ENCODE measurements at places on chromosomes 2 and 18.

GRCh38 chr2:11366326-11366741 lies 21.9 kb upstream of the ROCK2 start:
- DNase-seq, result no peak

GRCh38 chr18:12934454-12935071 lies 13.2 kb upstream of the SEH1L start:
- peak; percentile 34 for DNase-seq

GRCh38 chr18:34956663-34957062 lies 84.5 kb upstream of the MAPRE2 start:
- no peak for DNase-seq

GRCh38 chr18:49786019-49786720 lies 27.2 kb downstream of the ACAA2 start:
- DNase-seq, result no peak

DNA sequence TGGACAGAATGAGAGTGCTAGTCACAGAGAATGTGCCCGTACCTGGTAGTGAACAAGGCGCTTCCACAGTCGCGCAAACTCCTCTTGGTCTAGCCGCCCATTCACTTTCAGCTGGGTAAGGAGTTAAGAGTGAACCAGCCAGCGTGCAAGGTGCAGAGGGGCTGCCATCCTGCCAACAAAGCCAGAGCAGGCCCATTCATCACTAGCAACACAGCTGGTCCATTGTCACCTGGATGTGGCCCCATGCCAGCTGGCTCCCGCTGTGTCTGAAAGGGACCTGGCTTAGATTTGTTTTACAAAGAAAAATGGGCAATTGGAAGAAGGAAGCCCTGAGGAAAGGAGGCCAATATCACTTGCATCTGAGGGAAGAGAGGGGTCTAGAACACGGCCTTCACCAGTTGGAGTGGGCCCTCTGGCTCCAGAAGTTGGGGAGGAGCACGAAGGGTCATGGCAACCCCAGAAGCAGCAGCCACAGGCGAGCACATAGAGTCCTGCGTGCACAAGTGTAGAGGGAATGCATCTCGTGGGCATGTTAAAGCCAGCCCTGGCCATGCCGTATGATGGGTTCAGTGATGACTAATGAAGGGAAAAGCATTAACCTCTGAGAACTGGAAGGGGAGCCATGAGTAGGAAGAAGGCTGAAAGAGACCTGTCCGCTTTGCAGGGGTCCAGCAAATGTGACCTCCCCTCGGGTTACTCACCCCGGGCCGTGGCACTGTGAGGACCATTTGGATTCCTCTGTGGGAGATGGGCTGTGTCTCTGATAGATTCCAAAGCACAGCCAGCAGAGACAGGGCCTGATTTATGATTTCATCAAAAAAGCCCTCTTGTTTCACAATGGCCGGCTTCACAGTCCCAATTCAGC lies 70.6 kb downstream of the CAPN13 start:
- DNase-seq, result no peak

DNA sequence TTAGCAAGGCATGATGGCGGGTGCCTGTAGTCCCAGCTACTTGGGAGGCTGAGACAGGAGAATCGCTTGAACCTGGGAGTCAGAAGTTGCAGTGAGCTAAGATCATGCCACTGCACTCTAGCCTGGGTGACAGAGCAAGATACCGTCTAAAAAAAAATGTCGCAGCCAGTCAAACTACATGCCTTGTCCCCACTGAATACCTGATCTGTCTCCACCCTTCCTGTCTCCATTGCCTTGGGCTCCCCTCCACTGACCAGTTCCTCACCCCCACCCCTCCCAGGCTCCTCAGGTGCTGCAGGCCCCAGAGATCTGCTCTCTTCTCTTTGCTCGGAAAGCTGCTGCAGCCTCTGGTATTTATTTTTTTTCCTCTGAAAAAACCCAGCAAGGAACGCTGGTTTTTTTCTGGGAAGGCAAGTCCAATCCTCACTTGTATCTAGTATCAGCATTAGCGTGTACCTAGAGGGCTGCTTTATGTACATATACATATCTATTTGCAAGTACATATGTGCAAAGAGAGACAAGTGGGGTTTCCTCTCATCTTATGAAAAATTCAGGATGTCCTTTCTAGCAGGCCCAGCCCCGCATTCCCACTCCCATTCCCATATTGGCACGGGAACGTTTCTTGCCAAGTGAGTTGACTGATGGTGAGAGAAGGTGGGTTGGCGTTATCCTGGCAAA lies 4.4 kb downstream of the PSD4 start:
- no peak for DNase-seq

GRCh38 chr2:25816249-25816648 lies 62.0 kb downstream of the ASXL2 start:
- DNase-seq, result no peak

DNA sequence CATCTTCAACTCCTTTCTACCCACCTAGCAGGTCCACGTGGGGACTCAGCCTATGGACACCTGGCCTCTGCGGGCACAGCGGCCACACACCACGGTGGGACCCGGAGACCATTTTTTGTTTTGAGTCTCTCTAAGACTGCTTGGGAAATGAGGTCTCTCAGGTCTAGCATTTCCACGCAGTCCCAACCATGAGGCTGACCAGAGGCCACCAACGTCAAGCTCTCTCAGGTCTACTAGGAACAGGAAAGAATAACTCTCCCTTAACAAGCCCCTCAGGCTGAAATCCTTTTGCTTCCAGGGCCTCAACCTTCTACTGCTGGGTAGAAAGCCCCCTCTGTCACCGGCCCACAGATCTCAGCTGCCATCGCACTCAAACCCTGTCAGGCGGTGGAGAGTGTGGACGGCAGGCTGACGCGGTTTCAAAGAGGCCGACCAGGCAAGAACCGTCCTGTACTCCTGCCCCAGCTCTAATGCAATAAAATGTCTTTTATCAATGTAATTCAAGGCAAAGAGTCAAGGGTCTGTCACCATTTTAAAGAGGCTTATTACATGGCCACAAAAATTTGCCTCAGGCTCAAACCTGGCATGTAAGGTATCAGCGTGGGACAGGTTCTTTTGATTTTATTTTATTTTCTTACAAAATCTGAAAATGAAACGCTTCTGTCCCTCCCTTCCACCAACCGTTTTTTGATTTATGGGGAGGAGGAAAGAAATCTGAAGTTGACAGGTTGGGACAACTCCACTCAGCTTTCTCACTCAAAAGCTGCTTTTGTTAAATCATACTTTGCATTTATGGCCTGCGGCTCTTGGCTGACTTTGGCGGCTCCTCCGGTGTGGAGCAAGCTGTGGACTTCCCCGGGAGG lies 74.0 kb downstream of the BCL11A start:
- no peak for DNase-seq

GRCh38 chr18:47077111-47077510 lies 41.7 kb upstream of the ELOA2 start:
- DNase-seq, result no peak

DNA sequence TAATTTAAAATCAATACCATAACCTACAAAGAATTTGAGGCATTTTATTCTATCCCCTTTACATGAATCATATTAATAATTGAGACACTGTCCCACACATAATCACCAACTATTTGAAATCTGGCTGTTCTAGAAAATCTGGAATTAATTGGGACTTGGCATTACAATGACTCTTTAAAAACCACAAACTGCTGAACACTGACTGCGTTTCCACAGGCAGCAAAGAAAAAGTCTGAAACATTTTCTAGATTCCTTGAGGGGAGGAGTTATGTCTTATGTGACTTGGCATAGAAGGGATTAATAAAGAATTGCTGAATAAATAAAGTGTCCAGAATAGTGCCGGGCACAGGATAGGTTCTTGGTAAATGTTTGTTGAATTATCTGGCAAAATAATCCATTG lies 61.4 kb downstream of the GPR39 start:
- DNase-seq, result no peak

- no peak for DNase-seq
These were observed 92.0 kb downstream of the USP40 start for GRCh38 chr2:233474308-233475160.

DNA sequence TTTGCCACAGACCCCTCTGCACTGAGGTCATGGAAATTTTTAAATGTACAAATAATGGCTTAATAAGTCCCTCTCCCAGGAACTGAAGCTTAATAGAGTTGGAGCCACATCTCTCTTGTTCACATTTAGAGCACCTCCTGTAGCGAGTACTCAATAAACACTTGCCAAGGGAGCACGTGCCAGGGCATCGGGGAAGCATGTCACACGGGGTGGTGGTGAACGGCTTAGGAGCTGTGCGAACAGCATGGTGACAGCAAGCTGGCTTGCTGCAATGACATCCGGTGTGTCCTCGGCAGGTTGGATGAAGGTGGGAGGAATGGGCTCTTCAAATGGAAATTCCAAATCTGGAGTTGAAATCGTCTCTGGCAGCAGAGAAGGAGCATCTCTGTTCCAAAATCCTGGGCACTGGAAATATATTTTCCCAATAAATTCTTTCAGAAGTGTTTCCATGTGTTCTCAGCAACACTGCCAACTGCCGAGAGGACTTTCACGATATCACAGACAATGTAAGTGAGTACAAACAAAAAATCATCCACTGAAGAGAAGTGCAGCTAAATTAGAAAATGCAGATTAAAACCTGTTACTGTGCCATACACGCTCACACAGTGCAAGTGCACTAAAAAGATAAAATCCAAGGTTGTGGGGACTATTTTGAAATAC lies 74.1 kb downstream of the GALR1 start:
- no peak for DNase-seq

- no peak for DNase-seq
These were observed 30.7 kb upstream of the FRZB start for GRCh38 chr2:182897137-182897536.

DNA sequence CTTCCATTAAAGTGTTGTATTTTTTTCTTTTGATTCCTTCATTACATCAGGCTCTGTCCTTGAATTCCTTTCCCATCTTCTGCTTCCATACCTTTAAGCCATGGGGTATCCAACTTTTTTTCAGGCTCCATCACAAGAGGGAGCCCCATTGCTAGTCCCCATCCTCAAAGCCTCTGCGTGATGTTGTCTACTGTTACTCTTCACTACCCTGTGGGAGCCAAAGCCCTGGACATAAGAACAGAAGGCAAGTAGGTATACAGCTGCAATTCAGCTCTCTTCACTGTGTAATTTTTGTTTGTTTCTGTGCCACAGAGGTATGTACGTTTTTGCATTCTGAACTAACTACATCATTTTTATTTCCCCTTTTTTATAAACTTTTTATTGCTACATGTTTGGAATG lies 36.6 kb upstream of the CCNYL1 start:
- no peak for DNase-seq

DNA sequence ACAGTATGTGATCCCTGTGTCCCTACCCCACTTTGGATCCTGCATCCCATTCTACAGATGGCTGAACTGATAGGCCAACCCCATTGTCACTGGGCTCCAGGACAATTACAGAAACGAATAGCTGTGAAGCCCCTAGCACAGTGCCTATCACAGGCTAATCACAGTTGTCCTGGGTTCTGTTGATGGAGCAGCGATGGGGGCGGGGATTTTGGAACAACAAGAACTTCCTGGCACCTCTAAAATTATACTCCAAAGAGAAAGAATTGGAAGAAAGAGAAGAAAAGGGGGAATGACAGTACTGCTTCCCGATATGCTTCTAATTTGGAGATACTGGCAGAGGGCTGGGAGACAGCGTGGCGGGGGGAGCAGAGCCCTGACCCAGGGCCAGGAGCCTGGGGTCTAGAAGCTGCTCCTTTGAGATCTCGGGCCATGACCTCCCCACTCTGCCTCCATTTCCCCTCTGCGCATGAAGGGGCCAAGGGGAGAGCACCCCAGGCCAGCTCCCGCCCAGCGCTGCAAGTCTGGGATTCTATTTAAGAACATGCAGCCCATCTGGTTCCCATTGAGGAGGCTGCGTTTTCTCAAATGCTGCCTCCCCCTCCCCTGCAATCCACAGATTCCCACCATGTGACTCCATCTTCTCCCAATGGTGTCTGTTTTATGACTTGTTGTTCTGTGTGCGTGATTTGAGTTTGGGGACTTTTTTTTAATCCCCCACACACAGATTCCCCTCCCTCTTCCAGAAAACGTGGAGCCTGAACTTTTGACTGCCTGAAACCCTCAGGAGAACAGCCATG lies 202.7 kb downstream of the CYP26B1 start:
- no peak for DNase-seq

DNA sequence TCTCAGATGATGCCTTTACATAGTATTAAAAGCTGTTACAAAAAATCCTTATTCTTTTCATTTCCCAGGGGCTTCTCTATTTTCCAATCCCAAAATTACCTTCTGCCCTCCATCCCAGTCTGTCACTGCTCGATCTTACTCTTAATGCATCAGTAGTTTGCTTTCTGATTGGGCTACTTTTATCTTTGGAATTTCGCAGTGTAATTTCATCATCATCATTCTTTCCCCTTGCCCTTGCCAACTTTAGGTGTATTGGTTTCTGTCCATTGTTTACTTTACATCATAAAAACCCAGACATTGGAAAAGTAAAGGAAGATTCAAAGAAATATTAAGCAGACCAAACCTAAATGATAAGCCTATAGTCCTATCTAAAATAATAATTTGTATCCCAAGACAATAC lies 457.2 kb downstream of the PIK3C3 start:
- no peak for DNase-seq

DNA sequence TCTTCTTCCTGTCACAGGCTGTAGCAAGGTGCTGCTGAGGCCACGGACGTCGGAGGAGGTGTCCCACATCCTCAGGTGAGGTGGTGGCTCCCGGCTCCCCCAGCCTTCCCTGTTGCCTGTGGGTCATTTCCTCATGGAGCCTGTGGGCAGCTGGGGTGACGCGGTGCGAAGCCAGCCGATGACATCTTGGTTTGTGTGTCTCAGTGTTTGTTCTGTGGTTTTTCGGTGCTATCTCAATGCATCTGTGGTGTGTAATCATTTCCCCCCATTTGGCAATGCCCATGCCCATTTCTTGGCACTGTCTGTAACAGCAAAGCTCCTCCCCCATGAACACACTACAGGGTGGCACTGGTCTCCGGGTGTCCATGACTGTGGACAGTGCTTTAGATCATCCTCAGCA lies 6.6 kb downstream of the D2HGDH start:
- DNase-seq, result no peak

GRCh38 chr2:3483986-3484960 lies 35.1 kb downstream of the ADI1 start:
- DNase-seq, result no peak

- no peak for DNase-seq
These were observed 257.0 kb downstream of the MREG start for GRCh38 chr2:215756346-215756730.

- DNase-seq, result no peak
These were observed 1.1 kb downstream of the LMAN1 start for GRCh38 chr18:59357928-59358327.

DNA sequence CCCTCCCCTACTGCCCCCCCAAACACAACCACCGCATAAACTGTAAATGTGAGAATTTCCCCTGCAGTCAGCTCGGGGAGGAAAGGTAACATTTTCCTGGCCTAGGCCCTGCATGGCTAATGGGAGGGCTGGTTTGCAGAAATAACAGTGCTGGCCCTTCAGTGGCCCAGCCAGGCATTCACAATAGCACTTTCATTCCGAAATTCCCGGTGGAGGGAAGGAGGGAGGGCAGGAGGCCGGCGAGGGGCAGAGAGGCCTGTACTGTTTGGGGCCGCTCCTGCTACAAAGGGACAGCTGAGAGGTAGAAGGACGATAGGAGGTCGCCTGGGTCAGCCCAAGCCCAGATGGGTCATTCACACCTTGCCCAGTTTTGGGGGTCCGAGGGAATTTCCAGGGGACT lies 11.3 kb downstream of the CYP26B1 start:
- DNase-seq, result no peak

- no peak for DNase-seq
These were observed 20.3 kb downstream of the TRAPPC12 start for GRCh38 chr2:3399829-3400228.

GRCh38 chr2:228699400-228699799 lies 517.9 kb upstream of the SPHKAP start:
- DNase-seq, result no peak

GRCh38 chr2:99879481-99879880 lies 262.9 kb downstream of the AFF3 start:
- no peak for DNase-seq
